ENCODE measurements at places on chromosomes 12 and 14. TPM values are rescaled to one million over a fixed set of nuclear protein-coding genes. Genes with fewer than 3 reads are reported as not detected.

Gene SOX5
- total RNA-seq = 3.9 TPM

Gene NFATC4
- 13.4 TPM for total RNA-seq

Gene MEG3
- 6.5 TPM for total RNA-seq

Gene FLRT2
- 11.9 TPM for total RNA-seq

DNA sequence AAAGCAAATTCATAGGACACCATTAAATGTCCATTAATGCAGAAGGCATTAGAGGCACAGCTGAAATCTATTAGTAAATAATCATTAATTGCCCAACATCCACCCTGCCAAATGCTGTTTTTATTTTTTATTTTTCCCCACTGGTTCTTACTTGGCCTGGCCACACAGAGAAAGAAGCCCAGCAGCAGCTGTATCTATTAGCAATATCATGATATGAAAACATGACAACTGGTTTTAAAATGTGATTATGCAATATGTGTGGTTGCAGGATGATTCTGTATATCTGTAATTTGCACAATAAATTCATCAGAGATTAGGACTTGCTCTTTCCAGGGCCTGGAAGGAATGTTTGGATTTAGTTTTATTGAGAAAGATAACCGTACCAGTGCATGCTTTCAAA lies 44.9 kb downstream of the SIX6 start:
- DNase-seq = no peak
- no peaks in the 10 kb centered on the region for H3K27me3 ChIP-seq
- no peak overlapping the region for H3K27ac ChIP-seq
- no peaks in the 10 kb centered on the region for H3K36me3 ChIP-seq
- H3K4me3 ChIP-seq = no peak overlapping the region
- no peaks in the 10 kb centered on the region for H3K4me1 ChIP-seq

DNA sequence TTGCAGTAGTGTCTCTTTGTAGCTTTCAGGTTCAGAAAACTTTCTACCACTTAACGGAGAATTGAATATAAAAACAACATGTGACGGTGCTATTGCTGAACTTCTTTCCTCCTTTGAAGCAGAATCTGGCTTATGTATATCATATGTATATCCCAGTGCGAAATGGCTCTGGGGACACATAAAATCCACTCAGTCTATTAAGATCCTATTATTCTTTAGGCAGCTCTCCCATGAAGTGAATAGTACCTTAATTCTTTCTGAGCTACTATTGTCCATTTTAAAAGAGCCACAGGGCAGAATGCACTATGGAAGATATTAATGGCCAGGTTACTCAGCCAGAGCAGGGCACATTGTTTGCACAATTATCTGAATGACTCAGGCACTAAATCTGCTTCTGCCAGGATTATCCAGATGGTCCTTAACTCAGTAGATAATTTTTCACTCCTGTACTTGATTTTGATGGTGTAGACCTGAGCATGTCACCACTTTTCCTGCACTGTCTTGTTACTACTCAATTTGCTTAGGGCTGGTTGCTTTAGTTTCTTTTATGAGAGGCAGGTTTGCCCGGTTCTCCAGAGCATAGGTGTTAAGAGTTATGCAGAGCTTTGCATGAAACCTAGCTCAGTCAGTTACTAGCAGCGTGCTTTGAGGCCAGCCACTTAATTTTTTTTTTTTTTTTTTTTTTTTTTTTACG lies 5.5 kb downstream of the CNTN1 start:
- H3K27me3 ChIP-seq = no peaks in the 10 kb centered on the region
- no peak overlapping the region for H3K27ac ChIP-seq
- DNase-seq = no peak
- H3K36me3 ChIP-seq = no peaks in the 10 kb centered on the region
- H3K4me1 ChIP-seq = peaks cover 5% of the 10 kb centered on the region

DNA sequence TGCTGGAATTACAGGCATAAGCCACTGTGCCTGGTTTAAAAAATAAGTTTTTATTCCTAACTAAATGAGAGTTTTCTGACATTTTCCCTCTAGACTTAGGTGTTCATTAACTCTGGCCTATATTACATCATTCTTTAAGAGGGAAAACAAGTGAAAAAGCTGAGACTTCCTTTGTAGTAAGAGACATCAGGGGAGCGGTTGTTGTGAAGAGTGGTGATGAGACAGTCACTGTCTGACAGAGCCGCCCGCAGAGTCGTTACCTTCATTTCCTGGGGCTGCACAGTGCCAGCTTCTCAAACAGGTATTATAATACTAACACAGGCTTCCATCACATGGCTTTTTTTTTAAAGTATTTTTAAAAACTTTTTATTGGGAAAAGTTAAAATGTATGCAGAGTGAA lies 19.7 kb upstream of the TDRD9 start:
- no peaks in the 10 kb centered on the region for H3K4me1 ChIP-seq
- no peak overlapping the region for H3K27ac ChIP-seq
- DNase-seq = no peak
- no peak overlapping the region for H3K4me3 ChIP-seq
- no peaks in the 10 kb centered on the region for H3K27me3 ChIP-seq

GRCh38 chr14:85426068-85426935 lies 103.6 kb upstream of the FLRT2 start:
- no peak overlapping the region for H3K27ac ChIP-seq
- H3K27me3 ChIP-seq = no peaks in the 10 kb centered on the region
- H3K4me3 ChIP-seq = no peak overlapping the region
- no peaks in the 10 kb centered on the region for H3K36me3 ChIP-seq
- DNase-seq = no peak

DNA sequence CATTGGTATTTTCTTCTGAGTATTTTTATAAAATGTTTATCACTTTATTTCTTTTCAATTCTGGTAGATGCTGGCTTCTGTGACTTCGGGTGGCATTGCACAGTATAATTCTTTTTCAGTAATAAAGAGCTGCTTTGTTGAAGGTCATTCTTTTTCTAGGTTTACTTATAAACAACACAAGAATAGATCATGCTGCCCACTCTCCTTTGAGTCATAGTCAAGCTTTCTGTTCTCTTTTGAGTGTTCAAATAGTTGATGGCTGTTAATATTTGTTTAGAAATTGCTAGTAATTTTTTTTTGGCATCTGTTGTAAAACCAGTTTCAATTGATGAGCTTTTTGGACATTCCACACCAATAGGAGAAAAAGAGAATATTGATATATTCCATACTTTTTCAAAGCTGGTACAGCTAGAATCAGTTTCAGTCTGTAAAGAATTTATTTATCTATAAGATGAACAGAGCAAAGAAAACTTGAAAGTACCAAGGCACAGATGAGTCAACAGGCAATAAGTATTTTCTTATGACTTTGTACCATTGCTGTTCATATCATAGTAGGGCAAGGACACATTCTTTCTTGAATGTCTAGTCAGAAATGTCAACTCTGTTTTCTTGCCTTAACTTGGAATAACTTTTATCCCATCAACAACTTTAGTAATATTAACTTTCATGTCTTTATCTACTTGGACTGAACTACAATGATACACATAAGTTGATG lies 513.0 kb upstream of the SEL1L start:
- no peaks in the 10 kb centered on the region for H3K36me3 ChIP-seq
- no peaks in the 10 kb centered on the region for H3K27me3 ChIP-seq
- DNase-seq = no peak
- no peak overlapping the region for H3K4me3 ChIP-seq

- H3K27me3 ChIP-seq = no peaks in the 10 kb centered on the region
- DNase-seq = peak; percentile 85
- H3K4me3 ChIP-seq = peak overlapping the region; percentile 71
- peaks cover 15% of the 10 kb centered on the region for H3K4me1 ChIP-seq
These were observed 963 bp downstream of the ATL1 start for GRCh38 chr14:50560931-50561285.

DNA sequence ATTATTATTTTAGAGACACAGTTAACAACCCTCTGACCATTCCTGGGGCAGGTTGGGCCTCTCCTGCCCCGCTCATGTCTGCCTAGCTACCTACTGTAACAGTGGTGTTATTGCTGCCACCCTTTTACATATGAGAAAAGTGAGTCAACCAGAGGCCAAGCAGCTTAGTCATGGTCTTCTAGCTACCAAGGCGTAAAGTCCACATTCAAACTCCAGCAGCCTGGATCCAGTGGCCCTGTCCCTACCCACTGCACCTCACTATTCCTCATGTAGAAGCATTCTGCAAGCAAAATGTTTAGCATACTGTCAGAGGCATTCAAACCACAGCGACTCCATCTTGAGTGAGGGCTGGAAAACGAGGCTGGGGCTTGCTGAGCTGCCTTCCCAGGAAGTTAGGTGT lies 95.8 kb downstream of the SLC15A4 start:
- no peak overlapping the region for H3K4me3 ChIP-seq
- no peaks in the 10 kb centered on the region for H3K27me3 ChIP-seq
- no peaks in the 10 kb centered on the region for H3K4me1 ChIP-seq

Measured in right atrium auricular region (tissue), 2 donors.